Activated CD4-positive, alpha-beta T cell treated with anti-CD3 and anti-CD28 coated beads for 4 hours (primary cell): ENCODE measurements at places on chromosomes 12 and 14.

DNA sequence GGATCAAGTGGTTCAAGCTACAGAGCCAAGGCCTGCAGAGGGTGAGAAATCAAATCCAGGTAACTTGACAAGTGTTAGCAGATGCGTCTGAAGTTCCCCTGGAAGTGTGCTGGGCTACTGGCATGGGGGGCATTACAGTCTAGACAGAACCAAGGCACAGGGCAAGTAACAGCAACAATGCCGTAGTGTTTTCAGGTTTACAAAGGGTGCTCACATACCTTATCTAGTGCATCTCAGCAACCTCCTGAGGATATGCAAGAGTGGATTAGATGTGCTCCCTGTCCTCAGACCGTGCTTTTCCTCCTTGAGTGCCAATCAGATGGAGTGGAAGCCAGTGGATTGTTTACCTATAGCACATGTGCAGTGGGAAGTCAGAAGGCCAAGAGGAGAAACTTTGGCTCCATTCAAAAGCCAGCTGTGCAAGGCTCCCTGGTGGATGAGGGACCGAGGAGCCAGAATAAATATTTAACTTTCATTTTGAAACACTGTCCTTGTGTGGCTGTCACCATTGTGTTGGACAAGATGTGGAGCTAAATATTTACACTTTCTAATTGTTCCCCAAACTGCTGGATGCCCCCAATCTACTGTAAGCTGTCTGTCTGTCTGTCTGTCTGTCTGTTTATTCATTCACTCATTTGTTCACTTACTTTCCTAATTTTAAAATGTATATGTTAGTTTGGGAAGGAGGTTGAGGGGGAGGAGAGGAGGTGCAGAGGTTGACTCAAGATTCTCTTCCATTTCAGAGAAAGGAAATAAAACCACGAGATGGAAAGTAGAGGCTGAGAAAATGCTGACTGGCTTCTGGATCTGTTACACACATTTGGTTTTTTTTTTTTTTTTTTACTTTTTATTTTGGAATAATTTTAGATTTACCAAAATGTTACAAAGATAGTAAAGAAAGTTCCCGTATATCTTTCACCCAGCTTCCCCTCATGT lies 184.0 kb upstream of the PARP11 start:
- DNase-seq, result no peak

DNA sequence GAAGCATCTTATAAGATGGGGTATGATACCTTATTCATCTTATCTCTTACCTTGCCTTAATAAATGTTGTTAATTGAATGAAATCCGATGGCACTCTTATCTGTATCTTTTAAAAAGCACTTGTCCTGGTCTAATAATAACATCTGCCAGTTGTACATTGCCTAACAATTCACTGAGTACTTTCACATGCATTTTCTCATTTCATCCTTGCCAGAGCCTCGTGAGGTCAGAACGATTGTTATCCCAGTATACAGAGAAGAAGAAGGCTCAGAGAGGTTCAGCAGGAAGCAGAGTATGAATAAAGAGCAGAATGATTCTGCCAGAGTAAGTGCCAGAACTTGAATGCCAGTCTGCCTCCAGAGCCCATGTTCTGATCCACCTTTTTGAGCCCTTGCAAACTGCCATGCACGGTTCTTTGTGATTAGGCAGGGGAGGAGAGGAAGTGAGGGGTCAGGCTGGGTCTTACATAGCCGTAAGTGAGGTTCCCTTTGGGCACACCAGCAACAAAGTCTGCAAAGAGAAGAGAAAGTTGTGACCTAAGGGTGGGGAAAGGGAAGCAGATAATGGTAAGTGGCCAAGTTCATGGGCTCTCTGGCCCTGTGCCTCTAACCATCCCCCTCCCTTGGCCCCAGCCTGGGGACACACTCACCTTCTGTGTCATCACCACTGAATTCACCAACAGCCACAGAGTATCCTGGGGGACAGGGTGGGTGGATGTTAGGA lies 11.7 kb downstream of the ITGA5 start:
- no peak for DNase-seq

DNA sequence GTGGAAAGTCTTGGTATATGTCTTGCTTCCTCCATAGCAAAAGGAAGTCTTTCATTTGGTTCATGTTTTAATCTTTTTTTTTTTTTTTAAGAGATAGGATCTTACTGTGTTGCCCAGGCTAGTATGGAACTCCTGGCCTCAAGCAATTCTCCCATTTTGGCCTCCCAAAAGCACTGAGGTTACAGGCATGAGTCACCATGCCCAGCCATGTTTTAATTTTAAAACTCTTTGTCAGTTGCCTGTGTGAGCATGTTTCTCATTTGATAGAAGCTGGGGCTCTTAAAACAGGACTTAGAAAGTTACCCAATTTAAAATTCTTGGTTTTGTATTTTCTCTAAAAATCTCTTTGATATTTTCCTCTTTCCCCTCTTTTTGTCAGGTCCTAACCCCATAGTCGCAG lies 45.0 kb upstream of the REP15 start:
- no peak for DNase-seq

- DNase-seq, result no peak
These were observed 64.3 kb downstream of the DAD1 start for GRCh38 chr14:22524784-22525161.

- DNase-seq, result no peak
These were observed 39.9 kb upstream of the PLBD1 start for GRCh38 chr12:14607568-14607967.

DNA sequence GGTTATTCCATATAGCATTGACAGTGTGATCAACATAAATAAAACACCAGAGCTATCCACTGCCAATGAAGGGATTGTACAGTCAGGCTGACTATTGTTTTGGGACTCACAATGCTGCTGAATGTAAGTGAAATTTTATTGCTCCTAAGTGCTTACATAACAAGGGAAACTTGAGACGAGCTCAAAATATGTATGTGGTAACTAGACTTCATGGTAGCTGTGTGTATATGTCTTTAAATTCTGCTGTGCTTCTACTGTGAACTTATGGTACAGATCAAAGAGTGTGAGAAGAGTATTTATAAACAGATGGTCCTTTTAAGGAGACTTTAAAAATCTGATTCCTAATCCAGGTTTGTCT lies 6.9 kb downstream of the FLRT2 start:
- no peak for DNase-seq

DNA sequence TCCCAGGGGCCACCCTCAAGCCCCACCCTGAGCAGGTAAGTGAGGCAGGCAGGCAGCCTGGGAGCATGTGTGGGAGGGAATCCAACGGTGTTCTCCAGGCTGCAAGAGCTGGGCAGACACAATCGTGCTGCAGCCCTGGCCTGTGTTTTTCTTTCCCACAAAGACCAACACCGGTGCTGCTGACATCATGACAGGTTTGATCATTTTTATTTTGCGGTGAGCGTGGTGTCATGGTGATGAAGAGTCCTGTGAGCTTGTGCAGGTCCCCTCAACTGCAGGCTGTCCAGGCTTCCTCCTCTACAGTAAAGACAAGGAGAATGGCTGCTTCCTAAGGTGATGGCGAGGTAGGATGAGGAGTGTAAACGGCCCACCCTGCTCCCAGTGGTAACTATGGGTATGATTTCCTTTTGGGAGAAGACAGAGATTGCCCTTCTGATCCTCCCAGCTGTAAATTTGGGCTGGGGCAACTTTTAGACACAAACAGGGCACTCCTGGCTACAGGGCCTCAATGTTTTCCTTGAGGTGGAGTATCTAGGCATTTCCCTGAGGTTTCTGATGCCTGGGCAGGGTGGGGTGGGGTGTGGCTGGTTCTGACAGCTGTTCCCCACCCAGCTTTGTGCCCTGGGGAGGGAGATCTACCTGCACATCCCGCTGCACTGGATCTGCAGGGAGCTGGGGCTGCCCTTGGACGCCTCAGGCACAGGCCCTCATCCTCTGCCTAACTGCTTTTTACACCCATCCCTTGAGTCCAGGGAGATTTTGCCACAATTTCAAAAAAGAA lies 109.1 kb downstream of the VCPKMT start:
- DNase-seq, result no peak

GRCh38 chr12:72098622-72099021 lies 160.0 kb downstream of the TPH2 start:
- DNase-seq, result no peak

- no peak for DNase-seq
These were observed 116.2 kb downstream of the DIP2B start for GRCh38 chr12:50620978-50621360.

- no peak for DNase-seq
These were observed 446.5 kb upstream of the MIS18BP1 start for GRCh38 chr14:45699471-45699870.

GRCh38 chr12:94150240-94151121 lies 2.1 kb downstream of the PLXNC1 start:
- peak; percentile 30 for DNase-seq

DNA sequence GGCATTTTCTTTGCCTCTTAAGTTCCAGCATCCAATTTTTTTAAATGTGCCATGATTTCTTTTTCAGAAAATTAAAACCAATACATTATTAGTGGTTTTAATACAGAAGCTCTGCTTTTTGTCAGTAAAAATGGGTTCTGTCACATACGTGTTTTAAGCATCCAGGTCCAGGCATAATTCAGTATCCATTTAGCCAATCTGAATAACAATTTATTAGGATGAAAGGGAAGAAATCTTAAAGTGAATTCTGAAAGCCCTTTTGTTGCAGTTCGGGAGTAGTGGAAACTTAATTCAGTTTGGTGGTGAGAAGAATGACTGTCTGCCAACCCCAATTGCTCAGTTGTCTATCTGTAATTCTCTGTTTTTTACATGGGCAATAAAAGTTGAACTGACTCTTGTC lies 7.2 kb downstream of the XPOT start:
- DNase-seq, result no peak

DNA sequence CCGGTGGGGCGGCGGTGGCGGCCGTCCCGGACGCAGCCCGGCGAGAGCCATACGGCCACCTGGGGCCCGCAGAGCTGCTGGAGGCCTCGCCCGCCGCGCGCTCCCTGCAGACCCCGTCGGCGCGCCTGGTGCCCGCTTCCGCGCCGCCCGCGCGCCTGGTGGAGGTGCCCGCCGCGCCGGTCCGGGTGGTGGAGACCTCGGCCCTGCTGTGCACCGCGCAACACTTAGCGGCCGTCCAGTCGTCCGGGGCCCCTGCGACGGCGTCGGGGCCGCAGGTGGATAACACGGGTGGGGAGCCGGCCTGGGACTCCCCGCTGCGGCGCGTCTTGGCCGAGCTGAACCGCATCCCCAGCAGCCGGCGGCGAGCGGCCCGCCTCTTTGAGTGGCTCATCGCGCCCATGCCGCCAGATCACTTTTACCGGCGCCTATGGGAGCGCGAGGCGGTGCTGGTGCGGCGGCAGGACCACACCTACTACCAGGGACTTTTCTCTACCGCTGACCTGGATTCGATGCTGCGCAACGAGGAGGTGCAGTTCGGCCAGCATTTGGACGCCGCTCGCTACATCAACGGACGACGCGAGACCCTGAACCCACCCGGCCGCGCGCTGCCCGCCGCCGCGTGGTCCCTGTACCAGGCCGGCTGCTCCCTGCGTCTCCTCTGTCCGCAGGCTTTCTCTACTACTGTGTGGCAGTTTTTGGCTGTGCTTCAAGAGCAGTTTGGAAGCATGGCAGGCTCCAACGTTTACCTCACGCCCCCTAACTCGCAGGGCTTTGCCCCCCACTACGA lies 716 bp downstream of the RIOX1 start:
- peak; percentile 62 for DNase-seq

DNA sequence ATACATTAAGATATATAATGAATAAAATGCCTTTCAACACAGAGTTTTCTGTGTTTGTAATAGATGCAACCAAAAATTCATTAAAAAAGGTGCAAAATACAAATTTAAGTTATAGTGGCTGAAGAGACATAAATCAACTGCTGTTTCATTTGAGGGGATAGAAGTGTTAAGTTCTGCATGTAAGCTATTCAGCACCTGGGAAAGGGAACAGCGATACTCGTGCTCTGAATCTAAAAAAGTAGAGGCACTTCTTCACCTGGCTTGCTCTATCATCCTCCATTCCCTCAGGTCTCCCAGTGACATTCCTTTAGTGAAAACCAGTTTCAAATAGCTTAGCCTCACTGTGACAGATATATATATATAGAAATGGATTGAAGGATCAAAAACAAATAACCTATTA lies 222.6 kb downstream of the ACSS3 start:
- no peak for DNase-seq

GRCh38 chr12:41264281-41264680 lies 76.2 kb downstream of the PDZRN4 start:
- DNase-seq, result no peak

DNA sequence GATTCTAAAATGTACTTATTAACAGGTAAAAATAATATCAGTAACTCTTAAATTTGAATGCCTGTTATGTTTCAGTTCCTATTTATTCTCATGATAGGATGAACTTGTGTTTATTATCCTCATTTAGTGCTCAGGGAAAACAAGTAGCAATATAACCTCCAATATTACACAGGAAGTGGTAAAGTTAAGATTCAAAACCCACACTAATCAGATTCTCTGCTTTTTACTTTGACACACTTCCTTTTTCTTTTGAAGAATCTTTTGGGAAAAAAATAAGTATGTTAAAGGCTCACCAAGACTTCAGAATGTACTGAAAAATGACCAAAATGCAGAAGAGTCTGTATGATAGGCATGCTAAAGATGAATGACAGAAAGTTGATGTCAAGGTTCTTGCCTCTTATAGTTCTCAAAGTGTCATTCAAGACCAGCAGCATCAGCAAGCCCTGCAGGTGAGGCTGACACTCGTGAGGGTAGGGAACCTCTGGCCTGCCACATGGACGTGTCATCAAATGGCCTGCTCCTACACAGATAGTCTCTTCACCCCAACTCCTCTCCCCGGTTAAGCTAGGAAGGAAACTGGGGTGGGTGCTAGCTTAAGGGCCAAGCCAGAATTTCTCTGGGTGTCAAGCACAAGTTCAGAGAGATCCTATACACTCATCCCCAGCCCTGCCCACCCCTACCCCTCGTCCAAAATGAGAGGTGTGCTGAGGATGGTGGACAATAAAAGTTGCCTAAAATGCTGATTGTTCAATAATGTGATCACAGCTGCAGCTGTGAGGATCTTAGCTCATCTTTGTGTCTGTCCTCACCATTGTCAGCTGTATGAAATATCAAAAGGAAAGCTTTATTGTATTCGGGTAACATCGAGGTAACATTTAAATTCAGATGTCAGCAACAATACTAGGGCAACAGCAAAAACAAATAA lies 6.3 kb downstream of the TBPL2 start:
- no peak for DNase-seq

- no peak for DNase-seq
These were observed 348.8 kb downstream of the KCNH5 start for GRCh38 chr14:62696331-62696924.

GRCh38 chr12:49964849-49965624 lies 3.4 kb downstream of the AQP5 start:
- DNase-seq, result no peak

DNA sequence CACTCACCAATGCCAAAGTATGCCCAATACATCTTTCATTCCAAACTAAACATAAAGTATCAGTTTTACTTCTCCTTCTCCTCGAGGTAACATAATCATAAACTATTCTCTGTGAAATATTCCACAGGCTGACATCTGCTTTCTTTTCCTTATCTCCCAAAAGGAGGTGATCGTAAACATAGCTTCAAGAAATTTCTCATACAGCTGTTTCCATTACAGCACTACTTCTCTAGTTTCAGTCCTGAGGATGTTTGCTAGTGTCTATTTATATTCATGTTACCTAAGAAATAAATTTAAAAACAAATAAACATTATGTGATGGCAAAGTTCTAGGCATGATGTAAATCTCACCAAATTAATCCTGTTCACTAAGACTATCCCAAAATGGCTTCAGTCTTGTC lies 90.1 kb upstream of the CPSF6 start:
- no peak for DNase-seq
